Activated CD8-positive, alpha-beta T cell treated with anti-CD3 and anti-CD28 coated beads for 36 hours (primary cell): ENCODE measurements at places on chromosomes 2 and 18. TPM values are rescaled to one million over a fixed set of nuclear protein-coding genes. Genes with fewer than 3 reads are reported as not detected.
A peak's percentile ranks its signal among the peaks of the same experiment; 100 is the strongest.

The VIT gene
- not detected for total RNA-seq

The CDK5R2 gene
- not detected for total RNA-seq

- DNase-seq, result peak; percentile 15
Observed at GRCh38 chr2:45964223-45964841, 312.9 kb downstream of the PRKCE start.

GRCh38 chr18:22930089-22930713, 2.9 kb upstream of the RBBP8 start:
- DNase-seq, result peak; percentile 93

- DNase-seq, result no peak
Observed at GRCh38 chr2:140600116-140600515, 1530.7 kb downstream of the LRP1B start.

DNA sequence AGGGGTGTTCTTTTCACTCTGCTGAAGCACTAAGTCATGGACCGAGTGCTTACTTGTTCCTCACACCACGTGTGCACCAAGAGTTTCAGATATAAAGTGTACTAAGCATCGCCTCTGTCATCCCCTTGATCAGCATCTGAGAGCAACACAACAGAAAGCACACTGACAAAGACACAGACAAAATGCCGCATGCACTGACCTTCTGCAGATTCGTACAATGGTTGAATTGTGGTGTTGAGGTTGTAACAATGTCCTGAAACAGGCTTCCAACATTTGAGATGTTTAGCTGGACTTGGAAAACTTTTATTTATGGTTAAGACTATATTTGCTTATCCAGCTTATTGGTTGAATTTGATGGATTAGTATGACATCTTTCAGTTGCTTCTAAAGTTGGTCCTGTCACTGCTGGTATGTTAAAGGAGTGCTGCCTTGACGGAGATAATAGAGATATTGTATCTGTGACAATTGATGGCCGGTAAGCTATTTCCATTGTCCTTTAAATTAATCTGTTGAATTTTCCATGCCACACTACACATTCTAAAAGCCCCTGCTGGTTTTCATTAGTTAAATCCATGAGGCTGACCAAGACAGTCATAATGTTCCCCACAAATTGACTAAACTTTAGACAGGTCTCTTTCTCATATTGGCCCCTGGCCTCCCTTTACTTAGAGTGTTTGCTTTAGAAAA, 99.9 kb downstream of the CBLN2 start:
- no peak for DNase-seq

GRCh38 chr2:240730501-240731177, 39.0 kb downstream of the AQP12A start:
- DNase-seq, result no peak

DNA sequence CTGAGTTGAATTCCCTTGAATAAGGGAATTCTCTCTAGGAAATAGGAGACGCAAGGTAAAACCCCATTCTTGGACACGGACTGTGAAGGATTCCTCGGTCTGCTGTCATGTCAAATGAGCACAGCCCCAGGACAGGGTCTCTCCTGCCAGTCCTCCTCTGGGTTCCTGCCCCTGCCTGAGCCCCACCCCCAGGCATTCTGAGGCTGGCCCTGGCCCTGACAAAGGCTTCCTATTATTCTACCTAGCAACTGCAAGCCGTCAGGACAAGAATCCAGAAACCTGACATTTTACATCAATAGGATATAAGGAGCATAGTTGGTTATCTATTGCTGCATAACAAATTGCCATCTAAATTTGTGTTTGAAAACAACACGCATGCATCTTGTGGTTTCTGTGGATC, 253.3 kb upstream of the AGAP1 start:
- no peak for DNase-seq

DNA sequence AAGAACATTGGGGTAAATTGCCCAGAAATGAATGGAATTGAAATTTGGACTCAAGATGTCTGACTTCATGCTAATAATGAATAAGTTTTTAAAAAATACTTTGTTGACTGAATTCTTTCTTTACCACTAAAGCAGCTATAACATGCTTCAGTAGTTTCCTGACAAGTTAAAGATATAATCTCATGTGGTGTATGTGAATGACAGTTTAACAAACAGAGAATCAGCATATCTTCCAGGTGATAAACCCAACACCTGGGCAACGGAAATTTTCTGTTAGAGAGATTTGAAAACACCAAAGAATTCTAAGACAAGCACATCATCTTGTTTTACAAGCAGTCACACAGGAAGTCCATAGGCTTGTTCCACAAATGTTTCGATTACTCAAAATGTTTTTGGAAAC, 372.6 kb upstream of the VRK2 start:
- no peak for DNase-seq

- no peak for DNase-seq
Observed at GRCh38 chr2:45725731-45726130, 74.3 kb downstream of the PRKCE start.

DNA sequence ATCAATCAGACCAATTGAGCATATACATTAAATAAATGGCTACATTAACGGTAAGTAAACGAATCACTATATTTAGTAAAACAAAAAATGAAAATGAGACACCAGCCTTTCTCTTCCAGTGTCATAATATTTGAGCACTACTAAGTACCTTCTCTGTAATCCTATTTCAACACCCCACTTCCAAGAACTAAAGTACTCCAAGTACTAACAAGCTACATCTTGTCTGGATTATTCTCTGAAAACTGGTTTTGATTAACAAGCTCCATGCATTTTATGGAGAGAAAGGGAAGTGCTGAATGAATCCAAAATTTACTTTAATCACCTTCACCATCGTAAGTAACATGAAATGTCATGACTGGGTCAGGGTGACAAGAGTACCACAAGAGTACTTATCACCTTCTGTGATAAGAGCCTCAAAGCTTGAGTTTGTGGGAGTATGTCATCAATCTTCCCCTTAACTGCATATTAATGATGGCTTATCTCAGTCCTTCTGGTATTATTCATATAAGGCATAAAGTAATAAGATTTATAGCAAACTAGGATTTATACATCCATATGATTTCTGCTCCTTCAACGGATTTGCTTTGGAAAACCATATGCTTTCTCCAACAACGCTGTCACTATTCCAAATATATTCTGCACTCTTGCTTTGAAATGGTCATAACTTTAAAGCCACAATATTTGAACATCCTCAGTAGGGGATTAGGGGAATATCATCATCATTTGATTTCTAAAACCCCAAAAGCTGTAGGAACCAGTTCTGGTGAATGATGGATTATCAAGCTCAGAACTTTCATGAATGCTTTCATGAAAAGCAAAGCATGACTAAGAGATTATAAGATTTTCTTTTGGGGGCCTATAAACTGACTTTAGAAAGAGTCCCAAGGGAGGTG, 127.0 kb downstream of the ANTXR1 start:
- no peak for DNase-seq

DNA sequence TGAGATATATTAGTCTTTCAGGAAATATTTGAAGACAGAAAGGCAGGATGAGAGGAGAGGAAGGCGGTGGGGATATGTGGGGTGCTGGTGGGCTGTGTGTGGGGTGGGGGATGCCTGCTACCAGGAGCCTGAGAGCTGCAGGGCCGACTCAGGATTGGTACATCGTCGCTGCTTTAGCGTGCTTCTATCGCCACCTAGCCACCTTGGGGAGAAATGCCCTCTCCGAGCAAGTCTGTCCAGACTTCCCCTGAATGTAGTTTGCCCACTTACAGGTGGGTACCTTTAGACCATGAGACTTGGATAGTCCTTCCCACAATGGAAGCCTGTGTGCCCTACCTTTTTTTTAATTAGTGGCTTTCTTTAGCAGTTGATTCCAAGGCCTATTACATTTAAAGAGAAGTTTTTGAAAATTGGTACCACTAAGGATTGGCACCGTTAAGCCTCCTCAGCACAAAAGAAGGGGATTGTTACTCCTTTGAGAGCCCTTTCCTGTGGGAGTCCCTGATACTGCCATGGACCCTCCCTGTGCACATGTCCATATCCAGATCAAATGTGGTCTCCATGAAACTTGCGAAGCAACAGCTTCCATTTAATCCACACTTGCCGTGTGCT, 114.1 kb upstream of the NDUFV2 start:
- peak; percentile 65 for DNase-seq

DNA sequence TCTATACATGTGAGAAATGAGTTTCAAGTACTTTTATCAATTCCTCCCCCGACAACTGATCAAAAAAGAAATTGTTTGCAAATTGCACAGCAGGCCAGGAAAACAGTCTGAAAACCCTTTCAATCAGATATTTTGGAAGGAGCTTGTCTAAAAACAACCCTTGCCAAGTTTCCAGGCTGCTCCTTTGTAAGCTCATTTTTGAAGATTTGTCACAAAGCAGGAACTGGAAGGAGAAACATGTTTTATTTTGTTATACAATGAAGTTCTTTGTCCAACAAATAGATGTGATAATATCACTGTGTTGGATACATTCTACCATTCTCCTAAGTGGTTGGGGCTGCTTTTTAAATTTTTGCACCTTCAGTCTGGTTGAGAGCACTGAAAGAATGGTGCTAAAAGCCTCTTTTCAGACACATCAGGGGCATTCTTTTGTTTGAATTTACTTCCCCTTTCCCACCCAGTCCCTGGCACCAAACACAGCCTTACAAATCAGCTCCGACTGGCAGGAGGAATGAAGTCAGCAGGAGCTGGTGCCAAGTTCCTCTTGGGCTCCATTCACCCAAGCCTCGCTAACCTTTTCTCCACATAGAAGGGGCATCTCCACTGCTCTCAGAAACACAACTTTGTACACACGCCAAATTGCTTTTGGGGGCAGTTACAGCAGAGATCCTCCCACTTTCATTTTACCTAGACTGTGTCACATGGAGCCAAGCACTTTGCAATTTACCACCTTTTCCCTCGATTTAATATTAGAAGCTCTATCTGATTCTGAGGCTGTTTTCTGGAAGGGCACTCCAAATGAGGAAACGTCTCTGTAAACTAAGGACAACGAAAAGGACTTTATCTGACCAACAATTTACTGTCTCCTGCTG, 88.0 kb downstream of the C1D start:
- no peak for DNase-seq

The FZD7 gene
- 0.70 TPM for total RNA-seq

The TCF23 gene
- total RNA-seq, result not detected

The FBXO36 gene
- total RNA-seq, result 2.0 TPM

DNA sequence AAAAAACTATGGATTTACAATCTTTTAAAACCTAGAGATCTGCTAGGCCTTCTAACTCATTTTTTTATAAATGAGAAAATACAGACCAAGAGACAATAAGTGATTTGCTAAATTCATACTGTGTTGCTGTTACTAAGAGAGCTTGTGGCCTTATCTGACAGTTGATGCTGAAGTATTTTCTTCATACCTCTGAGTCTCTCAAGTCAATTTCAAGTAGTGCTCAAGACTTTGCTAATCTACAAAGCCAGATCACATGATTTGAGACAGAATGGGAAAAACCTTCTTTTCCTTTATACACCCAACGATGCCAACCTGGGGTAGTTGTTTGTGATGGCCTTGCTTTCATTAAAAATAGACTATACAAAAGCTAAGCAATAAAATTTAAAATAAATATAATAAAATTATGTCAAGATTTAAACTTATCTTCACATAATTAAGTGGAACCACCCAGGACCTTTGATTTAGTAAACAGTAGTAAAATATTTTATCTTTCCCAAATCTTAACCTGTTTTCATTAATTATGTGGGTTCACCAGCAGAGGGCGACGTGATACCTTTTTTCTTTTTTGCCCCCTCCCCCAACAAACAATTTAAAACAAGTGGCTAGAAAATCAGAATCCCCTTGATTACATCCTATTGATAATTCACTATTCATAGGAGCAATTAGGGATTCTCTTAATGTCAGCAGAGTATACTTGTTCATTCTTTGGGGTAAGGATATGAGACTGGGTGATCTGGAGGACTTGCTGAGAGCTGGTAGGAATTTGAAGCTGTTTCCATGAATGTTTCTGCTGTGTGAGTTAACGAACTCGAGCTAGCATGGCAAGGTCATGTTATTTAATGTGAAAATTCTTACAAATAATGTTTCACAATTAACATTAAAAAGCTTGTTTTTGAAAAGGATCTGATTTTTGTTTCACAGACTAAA, 49.6 kb upstream of the SLC5A7 start:
- DNase-seq, result peak; percentile 11

The STON1 gene
- total RNA-seq, result 0.74 TPM

DNA sequence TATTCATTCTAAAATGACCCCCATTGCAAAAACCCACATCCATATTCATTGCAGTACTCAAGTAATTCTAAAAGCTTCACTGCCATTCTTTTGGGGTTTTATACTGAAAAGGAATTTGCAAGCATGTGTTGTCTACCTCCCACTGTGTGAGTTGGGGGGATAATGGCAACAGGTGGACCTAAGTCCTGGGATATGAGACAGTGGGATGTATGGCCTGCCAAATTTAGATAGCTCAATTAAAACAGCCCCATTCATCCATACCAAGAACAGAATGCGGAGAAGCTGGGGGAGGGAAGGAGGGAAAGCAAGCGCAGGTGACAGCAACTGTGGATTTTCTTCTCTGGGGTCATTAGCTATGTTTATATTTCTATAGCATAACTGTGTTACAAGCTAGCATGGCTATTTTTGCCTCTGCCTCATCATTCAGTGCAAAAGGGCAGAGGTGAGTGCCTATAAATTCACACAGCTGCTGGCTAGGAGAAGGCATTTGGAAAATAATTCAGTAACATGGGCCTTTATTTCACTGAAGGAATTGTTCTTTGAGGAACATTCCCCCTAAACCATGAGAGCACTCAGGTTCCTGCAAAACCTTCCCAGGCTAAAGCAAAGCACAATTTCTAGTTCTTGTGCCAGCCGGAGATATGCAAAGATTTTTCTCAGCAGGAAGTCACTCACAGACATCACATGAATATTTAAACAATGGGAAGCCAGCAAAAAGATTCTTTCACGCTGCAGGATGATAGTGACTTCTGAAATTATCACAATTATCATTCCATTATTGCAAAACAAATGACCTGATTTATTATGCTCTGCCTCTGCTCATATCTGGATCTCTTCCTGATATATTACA, 393.9 kb upstream of the ACVR2A start:
- DNase-seq, result no peak

The DES gene
- total RNA-seq, result not detected

DNA sequence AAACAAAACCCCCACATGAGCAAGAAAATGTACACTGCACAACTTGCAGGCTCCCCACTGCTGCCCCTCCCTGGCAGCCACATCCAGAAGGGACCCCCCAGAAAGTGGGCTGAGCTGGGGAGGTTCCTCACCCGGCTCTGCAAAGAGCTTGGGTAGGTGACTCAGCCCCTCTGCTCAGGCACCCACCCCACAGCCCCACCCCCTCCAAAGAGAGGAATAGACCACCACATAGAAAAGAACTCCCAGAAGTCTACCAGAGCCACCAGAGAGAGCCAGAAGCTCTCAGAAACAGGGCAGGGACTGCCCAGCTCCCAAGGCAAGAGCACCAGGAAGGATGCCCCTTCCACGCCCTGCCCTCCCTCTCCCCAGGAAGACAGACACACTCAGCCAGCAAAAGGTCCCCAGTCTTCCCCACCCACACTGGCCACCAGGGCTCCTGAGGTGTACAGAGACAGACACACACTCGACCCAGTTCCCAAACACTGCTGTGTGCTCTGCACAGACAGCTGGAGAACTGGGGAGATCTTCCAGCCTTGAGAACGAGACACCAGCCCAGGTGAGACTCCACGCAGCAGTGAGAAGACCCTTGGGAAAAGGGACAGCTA, 28.2 kb downstream of the BIN1 start:
- peak; percentile 52 for DNase-seq

GRCh38 chr2:84924173-84925106, 19.0 kb downstream of the TMSB10 start:
- peak; percentile 82 for DNase-seq

GRCh38 chr2:2015646-2016045, 271.3 kb upstream of the PXDN start:
- no peak for DNase-seq
